ENCODE measurements at places on chromosomes 7 and 10. TPM values are rescaled to one million over a fixed set of nuclear protein-coding genes. Genes with fewer than 3 reads are reported as not detected.

Gene ACTR1A
- 25.5 TPM for total RNA-seq

Gene CHN2
- total RNA-seq, result 56.5 TPM

Gene KIAA1217
- 26.7 TPM for total RNA-seq

GRCh38 chr10:52740913-52741675 lies 31.5 kb downstream of the MBL2 start:
- peak; percentile 68 for DNase-seq

DNA sequence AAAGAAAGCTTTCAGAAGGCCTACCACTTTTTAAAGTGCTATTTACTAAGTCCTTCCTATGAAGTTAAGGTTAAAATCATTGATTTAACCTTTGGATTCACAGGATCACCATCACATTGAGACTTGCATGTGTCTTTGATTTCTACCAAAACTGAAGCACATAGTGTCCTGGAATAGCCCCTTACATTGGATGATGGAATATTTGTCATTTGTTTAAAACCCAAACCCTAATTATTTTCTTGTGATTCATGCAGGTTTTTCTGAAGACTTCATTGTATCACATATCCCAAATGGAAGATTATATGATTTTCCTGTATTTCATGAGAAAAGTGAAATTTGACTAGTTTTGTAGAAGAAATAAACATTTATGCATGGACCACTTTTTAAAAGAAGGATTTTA lies 3.3 kb downstream of the SEMA3A start:
- DNase-seq, result no peak

- DNase-seq, result no peak
Measured at GRCh38 chr10:117948493-117948892, 98.2 kb downstream of the RAB11FIP2 start.

Gene PLAU
- 0.50 TPM for total RNA-seq

Gene SLC37A3
- total RNA-seq, result 8.0 TPM

Gene UPP1
- total RNA-seq, result 8.1 TPM
